MM.1S (cell line): ENCODE measurements at places on chromosomes 1 and 21.

GRCh38 chr1:92037400-92037799, 7.6 kb downstream of the EPHX4 start:
- DNase-seq = no peak

GRCh38 chr21:42092771-42093170, 21.7 kb downstream of the UMODL1 start:
- no peak for DNase-seq

DNA sequence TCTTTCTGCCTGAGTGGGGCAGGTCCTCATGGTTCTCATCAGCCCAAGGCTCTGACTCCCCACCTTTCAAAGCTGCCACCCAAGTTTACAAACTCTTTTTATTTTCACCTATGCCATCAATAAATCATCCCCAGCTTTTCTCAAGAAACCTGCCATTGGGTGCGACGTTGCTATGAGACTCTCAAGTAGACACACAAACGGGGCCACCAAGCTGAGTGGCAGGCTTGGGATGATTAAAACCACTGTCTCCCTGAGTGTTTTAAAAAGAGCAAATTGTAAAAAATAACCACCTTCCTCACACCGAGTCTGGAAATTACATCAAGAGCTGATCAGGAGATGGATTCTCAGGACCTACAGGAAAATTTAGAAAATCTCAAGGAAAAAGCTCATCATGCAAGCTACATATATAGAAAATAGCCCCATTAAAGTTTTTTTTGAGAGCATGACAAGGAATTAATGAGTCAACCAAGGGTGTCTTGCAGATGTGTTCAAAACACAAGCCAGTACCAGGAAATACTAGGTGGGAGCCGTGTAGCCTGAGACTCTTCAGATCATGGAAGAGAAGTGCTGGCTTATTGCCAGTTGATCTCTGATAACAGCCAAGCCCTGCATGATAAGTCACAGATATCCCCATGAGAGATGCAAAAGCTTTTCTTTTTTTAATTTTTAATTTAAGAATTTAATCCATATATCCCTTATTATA, 158.4 kb upstream of the BACE2 start:
- DNase-seq = no peak

DNA sequence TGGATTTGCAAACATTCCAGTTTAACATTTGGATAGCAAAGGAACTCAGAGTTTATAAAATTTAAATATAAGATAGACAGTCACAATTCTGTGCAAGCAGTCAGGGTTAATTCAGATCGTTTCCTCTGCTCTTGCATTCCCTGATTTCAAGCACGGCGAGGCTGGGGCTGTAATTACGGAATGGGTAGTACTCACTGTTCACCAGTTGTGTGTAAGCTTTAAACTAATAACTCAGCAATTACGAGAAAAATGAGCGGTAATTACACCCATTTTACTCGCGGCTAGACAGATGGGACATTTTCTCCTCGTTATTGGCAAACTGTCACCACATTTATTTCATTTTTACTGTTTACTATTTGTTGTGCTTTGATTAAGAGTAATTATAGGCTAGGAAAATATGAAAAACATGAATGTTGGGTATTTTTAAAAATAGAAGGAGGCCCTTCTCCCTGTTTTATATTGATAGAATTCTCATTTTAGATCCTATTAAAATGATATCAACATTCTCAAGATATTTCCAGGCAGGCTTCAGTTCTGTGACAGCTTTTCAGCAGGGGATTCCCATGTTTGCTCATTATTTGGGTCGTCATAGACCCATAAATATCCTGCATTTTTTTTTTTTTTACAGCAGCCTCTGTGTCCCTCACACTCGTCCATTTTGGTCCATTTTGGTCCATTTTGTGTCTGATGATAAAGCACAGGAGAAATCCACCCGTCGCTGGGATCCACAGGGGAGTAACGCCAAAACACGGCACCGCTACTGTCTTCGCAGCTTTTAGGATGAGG, 208.3 kb downstream of the DSCAM start:
- DNase-seq = no peak

DNA sequence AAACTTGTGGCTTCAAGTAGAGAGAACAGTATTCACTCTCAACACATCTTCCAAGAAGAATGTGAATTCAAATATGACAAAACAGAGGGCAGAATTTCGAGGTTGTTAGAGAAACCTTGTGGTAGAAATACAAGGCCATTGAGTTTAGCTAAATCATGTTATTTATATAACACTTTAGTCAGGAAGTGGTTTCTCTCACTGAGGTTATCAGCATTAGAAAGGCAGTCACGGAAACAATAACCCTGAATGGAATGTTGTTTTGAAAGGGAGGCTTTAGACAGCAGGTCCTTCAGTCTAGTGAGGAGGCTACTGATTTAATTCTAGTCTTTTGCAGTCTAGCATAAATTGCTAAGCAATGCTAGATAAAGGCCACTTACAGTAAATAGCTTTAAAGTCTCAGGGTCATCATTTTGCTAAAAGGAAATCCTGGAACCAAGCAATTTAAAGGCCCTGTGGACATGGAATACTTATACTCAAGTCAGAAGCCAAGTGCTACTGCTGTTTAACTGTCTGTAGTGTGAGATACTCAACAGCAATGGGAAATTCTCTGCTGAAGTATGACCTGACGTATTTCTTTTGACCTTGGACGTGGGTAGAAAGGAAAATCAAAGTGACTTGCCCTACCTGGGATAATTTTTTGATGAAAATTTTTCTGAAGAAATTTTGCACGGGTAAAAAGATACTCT, 89.0 kb upstream of the CHODL start:
- DNase-seq = peak; percentile 88

DNA sequence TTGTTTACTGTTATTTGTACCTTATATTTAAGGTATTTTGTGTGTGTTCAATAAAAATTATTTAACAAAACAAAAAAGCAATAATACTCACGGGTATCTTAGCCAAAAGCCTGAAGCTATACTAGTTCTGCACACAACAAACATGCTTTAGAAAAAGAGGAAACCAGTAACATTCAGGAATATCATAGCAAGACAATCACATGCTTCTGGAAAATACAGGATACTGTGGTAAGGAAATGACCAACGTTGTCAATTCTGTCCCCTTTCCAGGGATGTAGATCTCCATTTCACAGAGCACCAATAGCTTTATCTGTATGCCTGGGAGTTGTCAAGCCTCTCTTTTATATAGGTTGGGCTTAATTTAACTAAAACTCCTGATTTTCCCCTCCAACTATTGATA, 288.4 kb downstream of the SMYD3 start:
- DNase-seq = no peak

DNA sequence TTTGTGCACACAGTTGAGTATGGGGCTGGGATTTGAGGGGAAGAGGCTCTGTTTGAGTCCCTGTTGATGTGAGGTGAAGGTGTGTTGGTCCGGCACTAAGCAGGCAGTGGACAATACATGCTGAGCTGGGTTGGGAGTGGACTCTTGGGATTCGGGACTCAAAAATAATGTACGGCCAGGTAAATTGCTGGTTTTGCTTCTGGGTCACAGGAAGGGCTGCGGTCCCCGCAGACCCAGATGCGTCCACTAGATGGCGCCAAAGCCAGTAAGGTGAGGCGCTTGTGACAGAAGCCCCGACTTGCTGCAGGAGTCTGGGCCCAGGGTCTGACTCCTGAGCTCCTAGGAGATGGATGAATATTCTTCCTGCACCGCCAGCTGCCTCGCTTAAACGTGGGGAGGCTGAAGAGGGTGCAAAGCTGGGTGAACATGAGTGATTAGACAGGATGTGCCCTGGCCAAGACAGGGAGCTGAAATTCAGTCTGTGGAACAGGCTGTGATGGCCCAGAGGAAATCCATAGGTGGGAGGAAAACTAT, 61.4 kb downstream of the ACBD3 start:
- peak; percentile 93 for DNase-seq

- no peak for DNase-seq
These were observed 328.9 kb downstream of the NUF2 start for GRCh38 chr1:163650624-163651023.

- DNase-seq = peak; percentile 63
These were observed 40.4 kb upstream of the EIF4G3 start for GRCh38 chr1:21216835-21217811.

DNA sequence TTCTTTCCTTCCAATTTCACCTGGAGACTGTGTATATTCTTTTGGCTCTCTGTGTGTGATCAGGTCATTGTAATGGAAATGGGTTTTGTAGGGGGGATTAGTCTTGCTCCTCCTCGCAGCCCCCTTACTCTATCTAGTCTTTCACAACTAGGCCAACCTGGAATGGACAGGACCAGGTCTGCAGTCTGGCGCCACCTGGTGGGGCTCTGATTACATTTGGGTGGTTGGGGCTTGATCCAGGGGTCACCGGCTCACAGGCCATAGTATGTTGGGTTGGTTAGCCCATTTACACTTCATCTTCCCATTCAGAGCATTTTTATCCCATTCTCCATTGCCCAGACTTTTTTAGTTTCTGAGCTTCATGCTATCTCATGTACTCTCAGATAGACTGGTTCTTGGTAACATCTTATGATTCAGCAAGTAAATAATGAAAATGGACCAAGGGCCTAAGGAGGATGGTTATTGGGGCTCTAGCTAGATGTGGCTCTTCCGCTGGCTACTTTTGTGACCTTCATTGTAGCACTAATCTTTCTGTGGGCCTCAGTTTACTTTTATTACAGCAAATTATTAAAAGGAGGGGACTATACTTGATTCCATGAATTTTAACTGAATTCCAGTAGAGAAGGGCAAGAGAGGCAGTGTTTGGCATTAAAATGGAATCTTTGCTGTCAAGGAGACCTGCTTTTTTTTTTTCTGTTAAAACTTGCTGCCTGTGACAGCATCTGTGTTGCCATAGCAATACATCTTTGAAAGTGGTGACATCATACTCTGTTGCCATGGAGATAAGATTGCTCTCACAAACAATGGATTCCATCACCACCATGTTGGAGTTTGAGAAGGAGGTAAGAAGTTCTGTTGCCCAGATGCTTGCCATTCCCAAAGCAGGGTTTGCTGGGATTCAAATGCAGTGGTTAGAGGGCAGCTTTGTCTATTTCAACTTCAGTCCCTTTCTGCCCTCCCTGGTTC, 150.1 kb downstream of the PLXNA2 start:
- peak; percentile 62 for DNase-seq

DNA sequence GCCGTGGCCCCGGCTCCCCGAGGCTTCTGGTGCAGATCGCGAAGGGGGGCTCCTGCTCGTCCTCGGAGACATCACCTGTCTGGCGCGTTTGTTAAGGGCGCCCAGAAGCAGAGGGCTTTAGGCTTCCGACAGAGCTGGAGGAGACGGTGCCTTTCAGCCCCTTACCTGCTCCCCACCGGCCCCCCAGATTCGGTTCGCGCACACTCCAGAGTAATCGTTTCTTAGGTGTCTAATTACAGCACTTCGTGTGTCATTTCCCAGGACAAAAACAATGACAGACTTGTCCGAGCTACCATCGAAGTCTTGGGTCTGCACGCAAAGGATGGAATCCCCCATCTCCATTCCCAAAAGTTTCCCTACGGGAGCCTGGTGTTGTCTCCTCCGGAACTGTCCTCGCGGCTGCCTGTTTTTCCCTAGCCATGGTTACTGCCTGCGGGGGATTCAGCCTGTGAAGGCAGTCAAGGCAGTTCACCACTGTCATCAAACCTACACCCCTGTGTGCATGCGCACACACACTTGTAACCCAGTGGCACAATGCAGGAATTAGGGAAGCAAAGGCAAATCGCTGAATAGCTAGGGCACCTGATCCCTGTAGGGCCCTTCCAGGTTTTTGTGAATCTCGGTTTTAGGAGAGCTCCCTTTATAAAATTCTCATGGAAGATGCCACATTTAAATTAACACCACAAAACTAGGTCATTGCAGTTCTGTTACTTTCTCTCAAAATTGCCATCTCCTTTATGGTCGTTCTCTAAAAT, 738 bp upstream of the CDC42BPA start:
- no peak for DNase-seq

- no peak for DNase-seq
These were observed 155.0 kb upstream of the BEND5 start for GRCh38 chr1:48931506-48932192.

DNA sequence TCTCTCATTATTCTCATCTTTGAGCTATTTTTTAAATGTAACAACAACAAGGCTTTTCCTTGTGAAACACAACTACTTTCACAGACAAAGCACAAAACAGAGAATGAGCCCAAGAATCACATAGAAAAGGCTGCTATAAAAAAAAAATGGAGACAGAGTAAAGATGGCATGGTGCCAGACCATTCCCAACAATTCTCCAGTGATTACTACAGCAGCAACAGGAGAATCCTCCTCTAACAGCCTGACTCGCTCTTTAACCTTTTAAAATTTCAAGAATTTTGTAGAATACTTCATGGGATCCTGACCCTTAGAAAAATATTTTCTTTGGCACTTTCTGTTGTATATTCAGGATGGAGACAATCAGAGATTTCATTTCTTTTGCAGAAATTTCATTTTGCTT, 3.8 kb upstream of the BCAS2 start:
- no peak for DNase-seq

DNA sequence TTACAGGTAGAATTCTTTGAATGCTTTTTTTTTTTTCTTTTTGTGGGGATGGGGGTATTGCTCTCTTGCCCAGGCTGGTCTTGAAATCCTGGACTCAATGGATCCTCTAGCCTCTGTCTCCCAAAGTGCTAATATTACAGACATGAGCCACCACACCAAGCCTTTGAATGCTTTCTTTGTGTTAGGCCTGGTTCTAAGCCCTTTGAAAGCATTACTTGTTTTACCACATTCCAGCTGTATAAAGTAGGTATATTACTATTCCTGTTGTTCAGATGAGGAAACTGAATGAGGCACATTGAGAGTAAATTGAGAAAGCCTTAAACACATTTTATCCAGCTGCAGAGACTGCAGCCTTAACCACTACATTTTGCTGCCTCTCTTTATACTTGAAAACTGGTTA, 841.8 kb upstream of the ADGRL4 start:
- DNase-seq = no peak
